ENCODE measurements at places on chromosomes 5 and 9.
A peak's percentile ranks its signal among the peaks of the same experiment; 100 is the strongest.

GRCh38 chr5:77003246-77003645 lies 27.0 kb upstream of the AGGF1 start:
- no peak for DNase-seq

- DNase-seq, result peak; percentile 41
These were observed at the start of gene FAM163B for GRCh38 chr9:133609311-133610098. Gene FAM163B, minus strand, starts transcription at chr9:133609389. Its CDS starts 29,166 bp downstream, at chr9:133580223.

- peak; percentile 23 for DNase-seq
These were observed 139.9 kb downstream of the PIP5K1B start for GRCh38 chr9:68844631-68845612.

DNA sequence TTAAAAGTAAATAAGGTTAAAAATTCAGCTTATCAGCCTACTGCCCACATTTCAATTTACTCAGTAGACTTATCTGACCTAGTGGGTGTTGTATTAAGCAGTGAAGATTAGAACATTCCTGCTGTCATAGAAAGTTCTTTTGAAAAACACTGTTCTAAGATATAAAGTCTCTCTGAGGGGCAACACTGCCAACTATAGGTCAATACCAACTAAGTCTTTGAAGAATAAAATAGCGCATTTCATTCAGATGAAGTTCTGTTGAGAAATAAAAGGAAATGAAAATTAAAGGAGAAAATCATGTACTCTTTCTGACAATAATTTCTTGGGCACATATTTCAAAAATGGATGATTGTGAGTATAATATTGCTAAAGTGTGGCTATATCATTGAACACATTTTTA lies 86.8 kb downstream of the PTPRD start:
- DNase-seq, result no peak

- DNase-seq, result no peak
These were observed 215.1 kb upstream of the NREP start for GRCh38 chr5:111972080-111972479.

DNA sequence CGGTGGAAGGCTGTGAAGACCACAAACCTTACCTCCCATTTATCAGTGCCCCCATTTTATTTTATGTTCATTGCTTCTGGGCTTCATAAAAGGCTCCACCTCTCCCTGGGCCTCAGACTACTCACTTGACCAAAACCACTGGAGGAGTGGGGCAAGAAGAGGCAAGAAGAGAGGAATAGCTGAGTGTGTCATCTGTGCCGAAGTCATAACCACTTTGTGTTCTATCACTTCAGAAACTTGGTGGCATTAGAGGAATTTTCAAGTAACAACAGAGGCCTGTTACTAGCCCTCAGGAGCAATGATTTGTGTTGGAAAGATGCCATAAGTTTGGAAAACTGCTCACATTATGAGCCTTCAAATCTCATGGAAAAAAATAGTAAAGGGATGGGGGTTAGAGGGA lies 88.7 kb upstream of the PIK3R1 start:
- no peak for DNase-seq

DNA sequence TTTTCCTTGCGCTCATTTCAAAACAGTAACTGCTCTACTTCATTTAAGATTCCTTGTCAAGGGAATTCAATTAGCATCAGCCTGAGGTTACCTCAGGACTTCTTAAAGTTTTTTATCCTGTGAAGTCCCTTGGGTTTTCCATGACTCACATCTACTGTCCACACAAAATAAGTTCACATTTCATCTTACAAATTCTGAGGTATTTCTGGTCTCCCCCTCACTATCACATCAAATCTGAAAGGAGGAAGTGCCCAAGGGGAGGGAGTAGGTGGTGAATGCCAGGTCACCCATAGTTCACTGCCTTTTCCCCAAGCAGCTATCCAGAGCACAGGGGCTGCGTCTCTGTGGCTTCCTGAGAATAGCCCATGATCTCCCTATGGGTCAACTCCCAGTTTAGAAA lies 227.1 kb upstream of the NREP start:
- no peak for DNase-seq

DNA sequence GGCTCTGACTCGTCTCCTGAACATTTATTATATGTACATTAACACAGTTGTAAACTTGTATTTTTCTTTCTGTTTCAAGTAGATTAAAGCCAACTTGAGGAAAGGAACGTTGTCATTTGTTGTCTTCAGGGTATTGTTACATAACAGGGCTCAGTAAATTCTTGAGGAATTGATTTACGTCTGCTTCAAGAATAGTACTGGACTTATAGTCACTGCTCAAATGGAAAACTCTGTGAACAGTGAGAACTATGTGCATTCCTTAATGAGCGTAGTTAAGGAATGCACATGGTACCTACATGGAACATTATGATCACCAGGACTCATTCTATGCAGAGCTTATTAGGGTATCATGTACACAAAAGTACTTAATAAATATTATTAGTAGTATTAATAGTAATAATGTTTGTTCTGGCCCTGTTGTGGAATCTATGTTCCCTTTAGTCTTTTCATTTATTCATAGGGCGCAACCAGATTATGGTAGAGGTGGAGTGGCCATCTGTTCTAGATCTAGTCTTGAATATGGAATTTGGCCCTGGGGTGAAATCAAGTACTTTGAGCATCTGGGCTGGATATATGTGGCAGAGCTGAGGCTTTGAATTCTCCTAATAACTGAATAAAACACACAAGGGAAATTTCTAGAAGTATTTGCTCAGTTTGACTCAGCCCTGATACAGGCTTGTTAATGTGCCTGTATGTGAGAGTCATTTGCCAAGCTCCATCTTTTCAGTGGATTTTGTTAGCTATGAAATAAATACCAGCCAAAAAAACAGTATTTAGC lies 108.6 kb upstream of the SH3GL2 start:
- DNase-seq, result no peak

- DNase-seq, result no peak
These were observed 62.2 kb upstream of the CNOT6 start for GRCh38 chr5:180431932-180432331.

GRCh38 chr9:118183576-118183975 lies 479.4 kb downstream of the TLR4 start:
- DNase-seq, result no peak

- DNase-seq, result no peak
These were observed 62.9 kb downstream of the EFNA5 start for GRCh38 chr5:107607671-107608345.

DNA sequence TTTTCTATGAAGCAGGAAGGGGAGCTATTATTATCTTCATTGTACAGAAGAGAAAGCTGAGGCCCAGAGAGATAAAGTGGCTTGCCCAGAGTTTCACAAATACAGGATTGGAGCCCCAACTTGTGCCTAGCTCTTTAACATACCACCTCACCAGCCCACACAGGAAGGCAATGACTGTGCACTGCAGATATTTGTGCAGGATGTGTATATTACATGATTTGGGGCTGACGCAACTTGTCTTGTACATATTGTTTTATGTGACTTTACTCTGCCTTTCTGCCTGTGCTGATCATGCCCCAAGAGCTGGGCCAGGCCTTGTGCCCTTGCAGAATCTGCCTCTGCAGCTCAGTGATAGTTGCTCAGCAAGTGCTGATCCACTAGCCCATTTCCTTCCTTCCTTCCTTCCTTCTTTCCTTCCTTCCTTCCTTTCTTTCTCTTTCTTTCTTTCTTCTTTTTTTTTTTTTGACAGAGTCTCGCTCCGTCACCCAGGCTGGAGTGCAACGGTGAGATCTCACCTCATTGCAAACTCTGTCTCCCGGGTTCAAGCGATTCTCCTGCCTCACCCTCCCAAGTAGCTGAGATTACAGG lies 106.6 kb upstream of the TBCA start:
- peak; percentile 66 for DNase-seq

- no peak for DNase-seq
These were observed 112.2 kb downstream of the MCTP1 start for GRCh38 chr5:95172659-95173058.

GRCh38 chr9:116466271-116467235 lies 220.6 kb upstream of the TRIM32 start:
- DNase-seq, result no peak

GRCh38 chr9:70053864-70054263 lies 10.2 kb downstream of the MAMDC2 start:
- DNase-seq, result no peak

GRCh38 chr5:94024101-94024500 lies 282.7 kb upstream of the POU5F2 start:
- DNase-seq, result no peak

- DNase-seq, result no peak
These were observed 92.9 kb downstream of the RXRA start for GRCh38 chr9:134419000-134419683.

- peak; percentile 7 for DNase-seq
These were observed 76.7 kb downstream of the GRAMD2B start for GRCh38 chr5:126499853-126500342.

DNA sequence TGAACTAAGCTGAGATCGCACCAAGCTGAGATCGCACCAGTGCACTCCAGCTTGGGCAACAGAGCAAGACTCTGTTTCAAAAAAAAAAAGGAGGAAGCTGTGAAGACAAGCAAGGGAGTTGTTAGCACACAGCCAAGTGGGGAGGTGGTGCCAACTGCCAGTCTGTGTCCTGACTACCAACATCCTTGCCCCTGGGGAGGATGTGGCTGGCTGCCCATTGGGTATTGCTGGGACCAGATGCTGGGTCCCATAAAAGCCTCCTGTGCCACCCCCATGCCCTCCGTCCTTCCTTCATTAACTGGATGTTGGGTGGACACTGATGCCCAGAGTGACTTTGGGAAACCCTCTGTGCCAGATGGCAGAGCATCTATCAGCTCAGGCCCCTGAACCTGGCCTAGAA lies 157.1 kb upstream of the COL5A1 start:
- DNase-seq, result no peak

All from activated T-cell treated with anti-CD3 and anti-CD28 coated beads, Interleukin-2, amount 50 U/mL, for 72 hours (primary cell).